Neural crest cell (in vitro differentiated cells): ENCODE measurements at places on chromosomes 5 and 9. TPM values are rescaled to one million over a fixed set of nuclear protein-coding genes. Genes with fewer than 3 reads are reported as not detected.

The NRG2 gene
- total RNA-seq: 0.64 and 0.82 TPM in 2 replicates

GRCh38 chr9:120653762-120654161 lies 60.5 kb downstream of the MEGF9 start:
- no peak for DNase-seq

DNA sequence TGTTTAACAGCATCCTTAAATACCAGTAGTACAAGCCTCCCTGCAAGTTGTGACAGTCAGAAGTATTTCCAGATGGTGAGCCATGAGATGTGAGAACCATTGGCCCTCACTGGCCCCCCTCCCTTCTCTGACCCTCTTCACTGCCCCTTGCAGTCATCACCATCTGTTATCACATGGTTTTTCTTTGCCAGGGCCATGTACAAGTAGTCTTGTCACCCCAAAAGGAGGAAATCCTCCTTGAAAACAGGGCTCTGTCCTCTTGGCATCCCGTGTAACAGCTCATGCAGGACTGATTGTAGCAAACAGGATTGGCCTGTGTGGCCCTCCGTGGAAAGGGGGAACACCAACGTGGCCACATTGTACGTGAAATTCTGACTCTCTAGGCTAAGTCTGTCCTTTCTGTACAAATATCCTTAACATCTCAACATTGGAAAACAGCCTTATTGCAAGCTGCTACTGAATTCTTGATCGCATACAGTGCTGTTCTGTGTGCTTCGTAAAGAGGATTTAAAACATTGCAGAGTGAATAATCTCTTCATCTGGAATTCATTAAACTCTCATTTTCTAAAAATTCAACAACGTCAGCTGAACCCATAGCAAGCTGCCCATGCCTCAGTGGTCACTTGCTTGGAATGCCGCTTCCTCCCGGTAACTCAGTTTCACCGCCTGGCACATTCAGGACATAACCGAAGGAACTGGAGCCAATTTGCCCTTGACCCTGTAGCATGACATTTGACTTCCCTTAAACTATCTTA lies 171.7 kb downstream of the ATPSCKMT start:
- DNase-seq: no peak

The RPL12 gene
- total RNA-seq: 1,131 and 1,237 TPM in 2 replicates

The GZMA gene
- not detected in 2 replicates for total RNA-seq

- DNase-seq: no peak
Measured at GRCh38 chr5:172981931-172982330, 1.6 kb upstream of the ATP6V0E1 start.

The AKNA gene
- 13.4 and 16.6 TPM in 2 replicates for total RNA-seq

DNA sequence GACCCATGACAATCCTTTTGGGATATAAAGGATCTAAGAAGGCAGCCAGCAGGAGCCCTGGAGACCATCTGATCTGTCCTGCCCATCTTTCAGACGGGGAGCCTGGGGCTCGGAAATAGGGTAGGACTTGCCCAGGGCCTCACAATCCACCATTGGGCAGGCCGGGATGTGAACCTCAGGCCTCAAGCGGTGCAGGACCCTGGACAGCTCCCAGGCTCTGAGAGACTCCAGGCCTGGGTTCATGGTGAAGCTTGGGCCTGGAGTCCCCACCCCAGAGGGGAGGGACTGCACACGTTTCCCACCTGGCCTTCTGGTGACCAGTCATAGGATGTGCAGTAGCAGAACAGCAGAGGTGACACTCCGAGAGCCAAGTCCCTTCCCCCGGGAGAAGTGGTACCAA lies 36.6 kb upstream of the RAPGEF1 start:
- peak; percentile 61 for DNase-seq

The TMEM252 gene
- total RNA-seq: not detected in 2 replicates

- no peak for DNase-seq
Measured at GRCh38 chr5:161530700-161531099, 15.8 kb downstream of the GABRB2 start.

DNA sequence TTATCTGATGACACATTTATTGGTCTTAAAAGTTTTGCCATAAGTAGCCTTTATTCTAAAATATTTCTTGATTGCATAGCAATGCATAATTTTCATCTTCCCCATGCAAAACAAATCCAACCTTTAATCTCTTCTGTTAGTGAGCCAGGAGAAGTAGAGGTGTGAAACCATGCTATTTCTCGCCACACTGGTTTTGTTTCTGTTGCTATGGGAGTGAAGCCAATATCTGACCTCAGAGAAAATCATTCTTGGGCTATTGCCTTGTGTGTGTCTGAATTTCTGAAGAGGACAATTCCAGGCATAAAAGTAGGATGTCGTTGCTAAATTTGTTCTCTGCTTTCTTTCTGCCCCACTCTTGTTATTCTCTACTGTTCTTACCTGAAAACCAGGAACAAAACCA lies 183.6 kb downstream of the PTTG1 start:
- no peak for DNase-seq

The SERF1A gene
- total RNA-seq: 12.3 and 20.1 TPM in 2 replicates

DNA sequence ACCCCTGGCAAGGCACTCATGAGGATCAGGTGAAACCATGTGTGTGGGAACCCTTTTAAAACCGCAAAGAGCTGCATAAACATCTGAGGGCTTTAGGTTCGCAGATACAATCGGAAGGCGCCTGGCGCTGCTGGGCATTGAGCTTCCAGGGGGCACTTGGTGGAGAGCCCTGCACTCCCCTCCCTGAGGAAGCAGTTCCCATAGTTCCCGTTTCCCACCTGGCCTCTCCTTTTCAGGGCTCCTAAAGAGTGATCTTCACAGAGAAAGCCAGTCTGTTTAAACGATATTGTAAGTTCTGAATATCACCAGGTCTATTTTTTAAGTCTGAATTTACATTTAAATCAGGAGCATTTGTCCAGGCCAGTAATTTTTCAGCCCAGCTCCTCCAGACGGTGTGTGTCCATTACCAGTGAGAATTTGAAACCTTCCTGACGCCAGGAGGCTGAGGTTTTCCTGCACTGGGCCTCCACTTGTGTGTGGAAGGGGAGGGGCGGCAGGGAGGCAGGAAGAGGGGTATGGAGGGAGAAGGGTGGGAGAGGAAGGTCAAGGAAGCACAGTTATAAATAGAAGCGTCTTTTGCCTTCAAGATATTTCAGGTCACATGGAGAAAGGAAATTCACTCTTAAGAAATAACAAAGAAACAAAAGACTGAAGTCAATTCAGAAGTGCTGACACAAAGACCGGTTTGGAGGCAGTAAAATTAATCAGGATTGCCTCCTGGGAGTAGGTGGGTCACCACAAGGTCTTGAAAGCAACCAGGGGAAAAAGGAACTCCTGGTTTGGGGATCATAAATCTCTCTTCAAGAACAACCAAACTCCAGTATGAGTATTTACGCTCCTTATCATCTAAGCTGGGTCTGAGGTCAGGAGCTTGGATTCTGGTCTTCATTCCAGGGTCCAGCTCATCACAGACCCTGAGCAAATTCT lies 14.3 kb upstream of the MGAT1 start:
- DNase-seq: no peak

GRCh38 chr9:7892975-7893374 lies 93.4 kb upstream of the DMAC1 start:
- DNase-seq: no peak

The TMEM174 gene
- total RNA-seq: not detected in 2 replicates

DNA sequence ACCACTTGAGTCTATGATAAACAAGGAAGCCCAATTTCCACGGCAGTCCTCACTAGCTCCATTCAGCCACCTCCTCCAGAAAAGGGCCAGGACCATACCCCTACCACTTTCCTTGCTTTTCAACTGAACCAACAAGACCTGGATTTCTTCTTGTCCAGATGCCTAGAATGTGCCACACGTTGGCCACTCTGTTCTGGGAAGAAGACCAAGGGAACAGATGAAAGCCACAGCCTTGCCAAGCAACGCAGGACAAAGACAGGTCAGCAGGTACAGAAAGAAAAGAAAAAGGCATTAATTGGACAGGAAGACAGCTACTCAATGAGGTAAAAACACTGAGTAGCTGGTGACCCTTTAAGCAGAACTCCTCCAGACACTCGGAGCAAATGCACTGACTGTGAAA lies 2.2 kb downstream of the CCNJL start:
- DNase-seq: no peak

- no peak for DNase-seq
Measured at GRCh38 chr9:107700847-107701246, 211.3 kb upstream of the KLF4 start.

- no peak for DNase-seq
Measured at GRCh38 chr5:1513326-1514026, 10.3 kb downstream of the LPCAT1 start.

The ZNF782 gene
- total RNA-seq: 7.9 and 8.7 TPM in 2 replicates

DNA sequence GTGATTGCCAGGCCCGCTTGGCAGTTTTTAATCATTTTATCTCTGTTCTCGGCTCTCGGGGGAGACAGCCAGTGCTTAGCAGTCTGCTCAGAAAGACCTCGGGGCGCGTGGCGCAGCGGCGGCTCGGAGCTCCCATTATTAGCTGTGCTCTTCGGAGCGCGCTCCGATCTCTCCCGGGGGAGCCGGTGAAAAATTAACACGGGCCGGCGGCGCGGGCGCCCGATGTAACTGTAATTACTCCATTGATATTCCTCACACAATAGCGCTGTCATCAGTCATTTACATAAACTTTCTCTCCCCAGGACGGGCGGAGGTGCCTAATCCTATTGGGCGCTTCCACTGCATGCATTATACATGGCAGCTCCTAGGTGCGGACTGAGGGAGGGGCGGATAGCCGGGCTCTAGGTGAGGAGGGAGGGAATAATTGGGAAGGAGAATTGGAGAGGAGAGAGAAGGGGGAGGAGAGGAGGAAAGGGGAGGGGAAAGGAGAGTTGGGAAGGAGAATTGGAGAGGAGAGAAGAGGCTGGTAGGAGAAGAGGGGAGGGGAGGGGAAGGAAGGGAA lies 24.9 kb downstream of the LMX1B start:
- DNase-seq: no peak

DNA sequence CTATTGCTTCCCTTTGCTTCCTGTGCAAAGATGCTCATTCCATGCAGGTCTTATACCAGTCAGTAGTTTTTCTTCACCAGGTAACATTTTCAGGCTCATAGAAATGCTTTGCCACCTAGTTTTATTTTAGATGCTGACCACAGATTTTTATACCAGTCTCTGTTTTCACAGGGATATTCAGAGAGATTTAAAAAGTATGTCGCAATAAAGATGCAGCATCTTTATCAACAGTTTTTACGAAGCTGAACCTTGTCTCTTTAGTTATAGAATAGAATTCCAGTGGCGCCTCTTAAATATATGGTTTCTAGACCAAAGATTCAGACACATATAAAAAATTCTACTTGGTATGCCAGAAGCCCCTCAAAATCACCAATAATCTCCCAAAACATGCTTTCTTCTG lies 155.7 kb upstream of the PCSK5 start:
- no peak for DNase-seq

The STPG3 gene
- total RNA-seq: 0.26 TPM in 1 of 2 replicates, not detected in the other

The PDE6A gene
- total RNA-seq: not detected in 2 replicates
